Activated T-helper 1 cell treated with anti-CD3 and anti-CD28 coated beads, Interleukin-2, amount 50 U/mL, for 16 hours (primary cell): ENCODE measurements at places on chromosomes 11 and 22.
A peak's percentile ranks its signal among the peaks of the same experiment; 100 is the strongest.

DNA sequence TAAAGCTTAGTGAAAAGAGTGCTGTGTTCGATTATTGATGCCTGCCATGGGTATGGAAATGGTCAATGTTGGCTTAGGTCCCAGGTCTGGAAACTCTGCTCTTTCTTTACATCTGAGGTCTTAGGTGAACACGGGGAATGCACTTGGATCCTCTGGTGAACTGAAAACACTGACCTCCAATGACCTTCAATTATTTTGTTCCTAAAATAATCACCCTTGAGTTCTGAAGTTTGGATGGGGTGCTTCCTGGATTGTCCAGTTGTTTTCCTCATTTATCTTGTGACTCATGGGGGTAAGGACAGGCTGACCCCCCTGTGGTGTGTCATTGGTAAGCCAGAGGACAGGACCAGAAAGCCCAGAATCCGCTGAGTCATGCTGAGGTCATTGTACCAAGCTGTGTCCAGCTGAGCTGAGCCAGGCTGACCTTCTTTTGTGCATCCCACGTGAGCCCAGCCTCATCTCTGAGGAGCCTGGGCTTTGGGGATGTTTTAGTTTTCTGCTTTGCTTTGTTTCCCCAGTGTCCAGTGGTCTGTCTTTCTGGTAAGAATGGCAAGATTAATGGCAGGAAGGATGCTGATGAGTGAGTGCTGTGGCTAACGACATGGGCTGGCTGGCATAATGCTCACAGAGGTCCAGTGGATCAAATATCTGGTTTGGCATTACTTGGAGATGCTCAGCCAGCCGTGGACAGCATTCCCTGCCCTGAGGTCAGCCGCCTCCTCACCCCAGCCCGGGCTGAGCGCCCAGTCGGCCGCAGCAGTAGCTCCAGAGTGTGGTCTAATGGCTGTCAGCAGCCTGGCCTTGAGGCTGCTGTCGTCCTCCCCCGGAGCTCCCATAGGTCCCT lies 35.6 kb downstream of the AMPD3 start:
- DNase-seq, result no peak

- DNase-seq, result no peak
These were observed 15.9 kb downstream of the OR51B4 start for GRCh38 chr11:5285703-5286340.

DNA sequence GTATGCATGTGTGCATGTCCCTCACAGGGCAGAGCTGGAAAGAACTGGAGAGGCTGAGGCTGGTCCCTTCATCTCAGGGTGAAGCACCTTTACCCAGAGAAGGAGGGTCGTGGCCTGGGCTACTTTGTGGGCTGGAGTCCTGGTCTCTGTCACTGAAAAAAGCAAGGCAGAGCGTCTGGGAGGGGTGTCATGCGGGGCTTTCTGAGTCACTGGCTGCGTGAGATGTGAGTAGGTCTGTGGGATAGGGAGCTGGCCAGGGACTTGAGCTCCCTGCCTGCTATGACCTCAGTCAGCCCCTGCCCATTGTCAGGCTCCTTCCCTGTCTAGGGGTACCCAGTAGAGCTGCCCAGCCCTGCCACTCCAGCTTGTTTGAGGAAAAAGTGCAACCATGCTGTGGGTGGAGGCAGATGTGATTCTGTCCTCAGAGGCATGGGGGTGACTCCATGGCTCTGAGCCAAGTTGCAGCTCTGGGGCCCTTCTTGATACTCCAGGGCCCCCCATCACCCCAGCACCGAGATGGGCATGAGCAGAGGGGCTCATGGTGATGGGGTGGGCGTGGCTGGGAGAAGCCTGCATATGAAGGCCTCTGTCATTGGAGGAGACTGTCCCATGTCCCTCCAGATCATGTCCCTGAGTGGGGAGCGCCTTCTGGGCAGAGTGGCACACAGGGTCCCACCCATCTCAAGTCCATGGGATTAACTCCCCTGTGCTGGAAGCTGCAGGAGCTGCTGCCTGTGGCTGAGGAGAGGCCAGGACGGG lies 27.8 kb downstream of the KCNQ1 start:
- no peak for DNase-seq

- no peak for DNase-seq
These were observed 9.7 kb downstream of the GRIA4 start for GRCh38 chr11:105619556-105619955.

- DNase-seq, result no peak
These were observed 5.7 kb downstream of the PDGFB start for GRCh38 chr22:39238966-39239505.

- no peak for DNase-seq
These were observed 19.6 kb upstream of the PDGFD start for GRCh38 chr11:104183593-104183992.

- peak; percentile 10 for DNase-seq
These were observed 7.8 kb downstream of the SLC5A1 start for GRCh38 chr22:32050678-32051515.

GRCh38 chr22:17969701-17970113 lies 54.7 kb downstream of the MICAL3 start:
- no peak for DNase-seq

- no peak for DNase-seq
These were observed 84.0 kb downstream of the RPS6KA4 start for GRCh38 chr11:64443001-64443400.

GRCh38 chr22:37126383-37126782 lies 16.9 kb upstream of the TMPRSS6 start:
- DNase-seq, result no peak

DNA sequence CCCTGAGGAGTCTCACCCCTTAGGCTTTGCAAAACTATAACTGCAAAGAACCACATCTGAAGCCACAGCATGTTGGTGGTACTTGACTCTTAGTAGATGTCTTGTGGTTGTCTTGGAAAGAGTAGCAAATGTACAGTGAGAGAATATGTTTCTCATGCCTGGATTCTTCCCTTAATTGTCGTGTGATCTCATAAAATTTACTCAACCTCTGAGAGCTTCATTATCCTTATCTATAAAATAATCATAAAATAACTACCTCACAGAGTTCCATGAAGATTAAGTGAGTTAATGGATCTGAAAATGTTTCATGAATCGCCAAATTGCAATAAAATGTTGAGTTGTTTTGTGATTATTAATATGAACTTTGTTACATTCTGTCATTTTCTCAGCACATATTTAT lies 491.5 kb downstream of the METTL15 start:
- DNase-seq, result no peak

DNA sequence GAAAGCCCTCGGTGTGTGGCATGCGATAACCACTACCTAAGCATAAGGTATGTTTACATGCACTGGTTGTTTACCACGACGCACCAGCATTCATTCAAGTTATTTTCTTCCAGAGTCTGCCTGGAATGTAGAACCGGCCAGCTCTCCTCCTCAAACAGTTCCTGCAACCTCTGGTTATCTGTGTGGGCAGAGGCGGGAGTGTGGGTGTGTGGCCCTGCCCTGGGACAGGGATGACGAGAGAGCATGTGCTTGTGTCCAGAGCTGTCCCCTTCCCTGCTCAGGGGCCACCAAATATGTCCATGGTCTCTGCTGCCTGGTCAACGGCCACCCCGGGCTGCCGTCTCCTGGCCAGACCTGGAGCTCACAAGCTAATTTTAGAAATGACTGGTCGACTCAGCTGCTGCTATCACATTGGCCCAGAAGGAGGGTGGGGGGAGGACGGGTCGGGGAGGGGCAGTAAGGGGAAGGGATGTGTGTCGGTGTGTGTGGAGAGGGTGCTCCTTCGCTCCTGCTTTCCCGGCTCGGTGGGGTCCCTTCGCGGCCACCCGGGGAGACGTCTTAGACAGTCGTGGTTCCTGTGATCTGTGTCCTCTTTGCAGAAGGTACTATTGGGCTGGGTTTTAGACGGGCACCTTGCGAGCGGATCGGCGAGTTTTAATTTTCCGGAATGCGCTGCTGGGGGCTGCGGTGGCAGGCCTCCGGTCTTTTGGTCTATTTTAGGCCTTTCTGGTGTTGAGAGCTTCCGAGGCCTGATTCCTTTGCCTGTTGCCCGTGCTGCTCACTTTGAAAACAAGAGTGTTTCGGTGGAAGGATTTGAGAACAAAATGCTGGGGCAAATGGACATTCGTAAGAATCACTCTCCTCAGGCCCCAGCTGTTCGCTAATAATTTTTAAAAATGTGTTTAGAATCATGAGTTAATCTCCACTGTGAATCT lies at the start of gene MYO18B:
Gene MYO18B (plus strand): TSS at position 497 of the 935 bp plus-strand sequence. CDS start 18,905 bp downstream, outside the sequence.
- DNase-seq, result no peak

DNA sequence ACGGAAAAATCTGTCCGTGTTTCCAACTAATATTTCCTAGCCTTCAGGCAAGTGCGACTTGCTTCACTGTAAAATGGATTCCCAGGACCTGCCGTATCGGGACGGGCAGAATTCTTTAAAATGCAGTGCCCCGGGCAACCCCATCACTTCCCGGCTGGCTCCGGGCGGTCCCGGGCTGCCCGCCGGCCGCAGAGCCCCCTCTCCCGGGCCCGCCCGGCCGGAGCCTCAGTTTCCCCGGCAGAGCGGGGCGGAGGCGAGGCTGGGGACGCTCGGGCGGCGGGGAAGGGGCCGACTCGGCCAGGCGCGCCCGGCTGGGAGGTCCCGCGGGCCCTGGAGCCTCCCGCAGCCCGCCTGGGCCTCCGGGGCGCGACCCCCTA lies 84.2 kb upstream of the WNT7B start:
- DNase-seq, result no peak

DNA sequence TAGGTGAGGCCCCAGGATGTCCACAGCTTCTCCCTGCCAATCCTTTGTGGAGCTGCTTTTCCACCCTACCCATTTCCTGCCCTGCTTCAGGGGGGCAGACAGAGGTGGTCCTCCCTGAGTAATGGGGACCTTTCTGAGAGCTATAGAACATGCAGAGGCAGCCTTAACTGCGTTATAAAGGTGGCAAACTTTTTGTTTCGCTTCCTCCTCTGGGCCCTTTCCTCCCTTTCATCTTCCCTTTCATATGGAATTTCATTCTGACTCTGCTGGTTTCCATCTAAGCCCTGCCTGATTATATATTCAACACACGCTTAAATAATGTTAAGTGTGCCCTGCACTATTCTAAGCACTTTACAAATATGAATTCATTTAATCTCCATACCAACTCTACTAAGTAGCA lies 169.3 kb upstream of the E2F8 start:
- no peak for DNase-seq

GRCh38 chr22:24331468-24332440 lies 61.1 kb downstream of the SPECC1L start:
- no peak for DNase-seq

DNA sequence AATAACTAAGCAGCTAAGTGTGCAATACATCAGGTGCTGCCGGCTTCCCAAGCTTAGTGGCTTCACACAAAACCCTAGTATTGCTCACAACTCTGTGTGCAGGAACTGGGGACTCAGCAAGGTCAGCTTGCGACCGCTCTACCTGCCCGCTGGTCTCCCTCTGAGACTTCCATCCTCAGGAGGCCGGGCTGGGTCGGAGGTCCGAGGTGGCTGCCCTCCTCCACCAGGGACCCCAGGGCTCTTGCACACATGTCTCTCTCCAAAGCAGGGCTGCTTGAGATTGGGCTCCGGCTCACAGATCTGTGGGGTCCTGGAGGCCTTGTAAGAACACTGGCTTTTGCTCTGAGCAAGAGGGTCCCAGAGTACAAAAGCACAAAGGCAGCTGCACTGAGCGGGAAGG lies 25.4 kb upstream of the FGF19 start:
- no peak for DNase-seq

DNA sequence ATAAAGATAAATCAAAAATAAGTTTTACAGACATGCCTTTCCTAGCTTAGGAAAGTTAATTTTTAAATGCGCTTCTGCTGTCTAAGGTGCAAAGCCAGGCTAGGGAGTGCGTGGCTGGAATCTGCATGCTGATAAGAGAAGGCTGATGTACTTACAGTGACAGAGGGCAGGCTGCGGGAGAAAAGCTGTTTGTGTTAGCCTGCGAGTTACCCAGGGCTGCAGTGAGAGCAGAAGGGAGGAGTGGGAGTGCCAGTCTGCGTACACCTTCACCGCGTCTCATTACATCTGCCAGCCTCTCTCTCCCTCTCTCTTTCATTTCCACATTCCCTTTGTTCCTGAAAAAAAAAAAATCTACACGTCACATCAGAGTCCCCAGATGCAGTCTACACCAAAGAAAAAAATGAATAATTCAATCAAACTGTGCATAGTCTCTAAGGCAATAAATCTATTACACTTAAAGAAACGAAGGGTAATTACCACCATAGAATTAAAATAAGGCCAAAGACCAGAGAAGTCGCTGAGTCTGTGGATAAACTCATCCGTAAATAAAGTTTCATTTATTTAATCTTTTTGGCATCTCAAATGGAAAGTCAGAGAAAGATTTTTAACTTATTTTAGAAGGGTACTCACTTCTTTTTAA lies 126.4 kb upstream of the C11orf58 start:
- no peak for DNase-seq

GRCh38 chr22:29636751-29637150 lies 33.3 kb downstream of the NF2 start:
- DNase-seq, result no peak

DNA sequence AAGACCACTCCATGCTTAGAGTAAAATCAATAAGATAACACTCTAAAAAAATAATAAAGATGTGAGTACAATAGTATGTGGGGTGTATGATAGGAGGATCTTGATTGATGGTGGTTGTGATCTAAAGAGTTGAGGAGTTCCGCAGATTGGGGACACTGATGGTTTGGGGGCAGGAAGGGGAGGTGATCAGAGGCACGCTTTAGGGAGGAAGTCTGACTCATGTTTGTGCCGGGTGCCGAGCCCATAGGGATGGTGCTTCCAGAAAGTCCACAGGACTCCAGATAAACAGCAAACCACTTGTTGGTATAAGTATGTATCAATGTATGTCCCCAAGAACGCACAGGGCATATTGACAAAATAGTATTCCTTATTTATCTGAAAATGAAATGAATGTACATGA lies 27.5 kb downstream of the LINC01488 start:
- DNase-seq, result no peak

DNA sequence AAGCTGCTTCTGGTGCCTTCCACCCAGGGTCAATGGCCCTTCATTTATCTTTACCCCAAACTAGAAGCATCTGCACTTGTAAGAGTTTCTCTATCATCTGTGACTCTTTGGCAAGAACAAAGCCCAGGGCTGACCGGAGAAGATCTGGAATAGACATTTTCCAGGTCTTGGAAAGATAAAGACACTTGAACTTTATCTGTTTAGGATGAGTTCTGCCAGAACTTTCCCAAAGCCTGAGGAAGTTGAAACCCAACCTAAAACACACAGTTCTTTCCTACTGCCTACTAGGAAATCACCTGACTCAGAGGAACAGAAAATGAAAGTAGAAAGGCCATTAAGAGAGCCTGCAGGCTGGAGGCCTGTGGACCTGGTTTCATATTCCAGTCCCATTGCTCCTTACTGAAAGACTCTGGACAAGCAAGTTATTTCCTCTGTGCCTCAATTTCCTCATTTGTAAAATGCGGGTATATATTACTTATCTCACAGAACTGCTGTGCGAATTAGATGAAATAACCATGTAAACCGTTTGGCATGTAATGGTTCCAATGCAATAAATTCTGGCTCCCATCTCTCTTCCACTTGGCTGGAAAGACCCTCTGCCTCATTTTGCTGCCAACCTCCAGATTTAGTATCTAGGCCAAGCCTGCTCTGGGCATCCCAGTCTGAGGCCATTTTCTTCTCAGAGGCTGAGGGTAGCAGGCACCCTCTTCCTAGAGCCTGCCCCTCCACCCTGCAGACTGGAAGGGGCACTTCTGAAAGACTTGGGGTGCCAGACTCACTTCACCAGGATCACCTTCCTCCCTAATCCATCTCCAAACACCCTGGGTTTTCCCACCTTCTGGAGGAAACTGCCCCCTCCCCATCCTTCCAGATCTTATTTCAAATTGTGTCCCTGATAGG lies 1.2 kb downstream of the UBE2L6 start:
- no peak for DNase-seq

- DNase-seq, result no peak
These were observed 42.9 kb downstream of the TECTA start for GRCh38 chr11:121143921-121144320.
